ENCODE measurements at places on chromosomes 12 and 14.

DNA sequence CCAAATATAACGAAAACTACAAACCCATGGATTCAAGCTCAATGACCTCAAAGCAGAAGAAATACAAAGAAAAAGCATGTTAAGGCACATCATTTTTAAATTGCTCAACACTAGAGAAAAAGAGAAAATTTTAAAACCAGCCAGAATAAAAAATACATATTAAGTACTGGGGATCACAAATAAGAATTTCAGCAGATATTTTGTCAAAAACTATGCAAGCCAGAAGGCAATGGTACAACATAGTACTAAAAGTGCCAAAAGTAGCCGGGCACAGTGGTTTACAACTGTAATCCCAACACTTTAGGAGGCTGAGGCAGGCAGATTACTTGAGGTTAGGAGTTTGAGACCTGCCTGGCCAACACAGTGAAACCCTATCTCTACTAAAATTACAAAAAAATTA, 10.2 kb downstream of the SGPP1 start:
- DNase-seq = no peak

GRCh38 chr14:90728951-90729350, 87.3 kb downstream of the TTC7B start:
- no peak for DNase-seq

GRCh38 chr14:99740411-99740810, 52.8 kb upstream of the EML1 start:
- DNase-seq = no peak

DNA sequence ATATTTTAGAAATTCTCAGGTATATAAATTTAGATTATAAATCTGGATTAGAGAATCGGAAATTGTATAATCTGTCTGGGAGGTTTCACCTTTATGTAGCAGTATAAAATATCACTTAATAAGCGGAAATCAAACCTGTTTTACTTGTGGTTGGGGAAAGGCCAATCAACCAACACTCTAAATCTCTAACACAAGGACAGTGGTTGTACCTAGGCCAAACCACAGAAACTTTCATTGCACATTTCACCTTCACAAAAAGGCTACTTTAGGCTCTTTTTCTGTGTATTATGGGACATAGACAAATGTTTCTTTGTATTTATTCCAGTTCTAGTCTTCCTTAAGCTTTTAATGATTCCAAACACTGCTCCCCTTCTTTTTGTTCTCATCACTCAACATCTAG, 19.8 kb downstream of the ERH start:
- no peak for DNase-seq

DNA sequence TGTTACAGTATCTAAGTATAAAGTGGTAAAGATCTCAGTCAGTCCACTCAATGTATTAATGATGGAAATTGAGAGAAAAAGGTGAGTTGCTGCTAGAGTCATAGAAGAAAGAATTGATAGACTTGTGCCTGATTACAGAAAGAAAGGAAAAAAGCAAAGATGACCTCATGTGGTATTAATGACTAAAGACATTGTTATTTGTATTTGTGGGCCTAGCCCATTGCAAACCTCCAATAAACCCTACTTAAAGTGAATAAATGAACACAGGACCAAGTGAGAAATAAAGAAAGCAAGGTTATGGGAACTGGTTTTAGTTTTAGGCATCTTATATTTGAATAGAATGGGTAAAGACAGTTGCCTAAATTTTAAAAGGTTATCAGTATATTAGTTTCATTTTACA, 105.5 kb downstream of the SYT1 start:
- DNase-seq = no peak

DNA sequence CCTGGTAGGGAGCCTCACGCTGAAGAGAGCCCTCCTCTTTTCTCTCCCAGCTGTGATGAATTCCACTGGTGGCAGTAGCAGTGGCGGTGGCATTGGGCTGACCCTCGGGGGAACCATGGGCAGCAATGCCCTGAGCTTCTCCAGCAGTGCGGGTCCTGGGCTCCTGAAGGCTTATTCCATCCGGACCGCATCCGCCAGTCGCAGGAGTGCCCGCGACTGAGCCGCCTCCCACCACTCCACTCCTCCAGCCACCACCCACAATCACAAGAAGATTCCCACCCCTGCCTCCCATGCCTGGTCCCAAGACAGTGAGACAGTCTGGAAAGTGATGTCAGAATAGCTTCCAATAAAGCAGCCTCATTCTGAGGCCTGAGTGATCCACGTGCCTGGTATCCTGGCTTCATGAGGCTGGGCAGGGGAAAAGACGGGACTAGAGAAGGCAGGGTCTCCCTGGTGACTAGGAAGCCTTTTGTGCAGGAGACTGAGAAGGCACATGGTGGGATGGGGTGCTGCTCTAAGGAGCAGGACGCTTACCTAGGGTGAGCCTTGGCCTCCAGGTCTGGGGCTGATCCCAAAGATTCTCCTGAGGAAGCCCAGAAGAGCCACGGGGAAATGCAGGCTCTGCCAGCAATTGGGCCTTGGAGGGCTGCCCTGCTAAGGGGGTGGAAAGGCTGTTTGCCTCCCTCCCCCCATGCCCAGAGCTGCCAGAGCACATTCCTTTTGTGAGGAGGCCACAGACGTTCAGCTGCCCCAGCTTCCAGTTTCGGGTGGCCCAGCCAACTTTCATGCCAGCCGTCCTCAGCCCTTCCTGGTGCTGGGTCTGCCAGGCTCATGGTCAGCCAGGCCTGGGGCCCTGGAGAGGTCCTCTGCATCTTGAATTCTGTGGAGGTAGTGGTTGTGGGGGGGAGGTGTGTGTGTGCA, 15.8 kb downstream of the KRT7 start:
- no peak for DNase-seq

GRCh38 chr14:32633930-32634329, 304.7 kb upstream of the NPAS3 start:
- DNase-seq = no peak

DNA sequence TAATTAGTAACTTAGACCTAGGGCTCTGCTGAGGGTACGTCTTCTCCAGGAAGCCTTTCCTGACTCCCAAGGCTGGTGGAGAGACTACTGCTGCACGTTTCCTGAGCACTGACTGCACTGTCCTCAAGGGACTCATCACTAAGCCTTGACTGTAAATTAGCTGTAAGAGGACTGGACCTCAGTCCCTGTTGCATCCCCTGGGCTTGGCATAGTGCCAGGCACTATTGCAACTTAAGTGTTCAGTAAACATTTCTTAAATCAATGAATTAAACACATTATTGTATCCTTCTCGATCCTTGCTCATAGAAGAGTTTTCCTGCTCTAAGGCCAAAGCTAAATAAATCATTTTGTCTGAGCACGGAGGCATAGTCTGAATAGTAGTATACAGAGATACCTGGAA, 31.9 kb upstream of the IFNG-AS1 start:
- DNase-seq = no peak

DNA sequence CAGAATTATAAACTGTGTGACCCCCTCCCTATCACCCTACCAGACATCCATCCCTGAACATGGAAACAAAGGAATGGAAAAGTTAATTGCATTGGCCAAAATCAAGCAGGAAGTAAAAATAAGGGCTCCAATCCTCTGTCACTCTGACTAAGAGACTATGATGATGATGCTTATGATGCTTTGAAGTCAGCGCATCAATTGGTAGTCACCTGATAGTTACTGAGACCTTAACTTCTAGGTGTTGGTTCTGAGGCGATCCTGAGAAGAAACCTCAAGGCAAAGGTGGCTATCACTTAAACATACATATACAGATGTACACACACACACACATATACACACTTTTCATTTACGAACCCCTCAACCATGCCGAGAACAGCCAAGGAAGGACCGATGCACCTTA, 6.6 kb downstream of the ITPR2 start:
- no peak for DNase-seq

All from activated naive CD4-positive, alpha-beta T cell treated with Interleukin-2 at 50 U/mL for 16 hours (primary cell).